ENCODE measurements at places on chromosomes 7 and 10.

DNA sequence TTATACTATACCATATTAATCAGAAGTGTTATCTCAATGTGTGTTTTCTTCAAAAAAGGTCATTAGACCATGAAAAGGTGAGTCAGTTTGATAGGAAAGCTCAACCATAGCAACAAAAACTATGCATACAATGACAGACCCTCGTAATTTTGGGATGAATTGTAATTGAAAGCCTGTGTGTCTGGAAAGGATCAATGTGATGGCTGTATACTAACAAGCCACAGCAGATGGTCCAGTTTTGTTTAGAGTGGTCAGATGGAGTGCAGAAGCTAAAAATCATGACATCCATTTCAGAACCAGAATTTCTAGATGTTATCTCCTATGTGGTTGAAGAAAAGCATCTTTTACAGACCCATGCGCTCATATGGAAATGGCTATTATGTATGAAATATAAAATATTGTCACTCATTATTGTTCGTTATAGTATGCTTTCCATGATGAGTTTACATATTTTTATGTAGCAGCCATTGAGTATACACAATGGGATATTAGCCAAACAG is 88.3 kb upstream of the CNTNAP2 start:
- no peak for DNase-seq

DNA sequence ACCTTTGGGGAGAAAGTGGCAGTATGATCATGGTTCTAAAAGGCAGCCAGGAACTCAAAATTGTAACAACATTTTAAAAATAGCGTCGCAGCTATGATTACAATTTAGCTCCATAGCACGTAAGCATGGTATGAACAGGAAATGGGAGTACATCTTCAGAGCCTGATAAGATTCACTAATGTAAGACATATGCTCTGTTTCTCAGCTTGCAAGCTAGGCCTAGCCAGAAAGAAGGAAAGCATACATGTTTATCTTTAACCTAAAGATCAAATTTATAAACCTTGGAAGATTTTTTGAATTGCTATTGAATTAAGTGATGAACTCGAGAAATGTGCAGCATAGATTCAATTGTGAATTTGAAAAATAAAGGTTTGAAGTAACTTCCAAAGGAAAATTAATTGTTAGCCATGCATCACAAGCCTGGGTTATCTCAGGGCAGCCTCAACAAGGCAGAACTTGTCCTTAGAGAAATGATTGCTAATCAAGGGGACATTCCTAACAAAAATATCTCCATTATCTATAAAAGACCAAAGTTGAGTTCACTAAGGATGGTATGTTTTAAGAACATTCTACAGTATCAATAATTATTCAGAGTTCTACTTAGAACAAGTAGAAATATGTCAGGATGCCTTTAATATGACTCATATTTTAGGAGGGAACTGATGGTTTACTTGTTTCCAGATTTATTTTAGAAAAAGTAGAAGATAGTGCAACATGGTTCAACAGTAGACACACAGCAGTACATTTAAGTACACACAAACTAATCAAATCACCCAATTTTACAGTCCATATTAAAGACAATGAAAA is 38.8 kb upstream of the SEPTIN7 start:
- no peak for DNase-seq

DNA sequence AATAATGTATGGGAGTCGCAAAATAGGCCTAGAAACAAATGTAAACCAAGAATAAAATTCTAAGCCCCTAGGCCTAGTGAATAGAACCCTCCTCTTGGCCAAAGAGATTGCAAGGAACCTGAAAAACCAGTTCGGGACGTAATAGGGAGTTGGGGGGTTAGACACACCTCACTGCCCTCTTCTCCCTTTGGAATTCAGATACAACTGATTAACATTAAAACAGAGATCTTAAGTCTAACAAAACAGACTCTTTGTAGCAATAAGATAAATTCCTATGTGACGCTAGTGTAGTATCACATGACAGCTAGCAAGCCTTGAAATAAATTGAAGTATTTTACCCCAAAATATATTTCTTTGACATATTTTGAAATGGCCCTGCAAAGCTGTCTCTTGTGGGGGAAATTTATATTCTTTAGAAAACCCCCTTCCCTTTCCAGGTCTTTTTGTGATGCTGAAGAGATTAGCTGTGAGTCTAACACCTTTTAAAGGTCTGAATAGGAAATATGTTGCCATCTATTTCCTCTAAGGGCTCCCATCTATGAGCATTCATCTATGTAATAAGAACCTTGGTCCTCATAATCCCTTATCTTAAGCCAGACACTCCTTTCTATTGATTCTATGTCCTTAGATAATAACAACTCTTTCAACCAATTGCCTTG is 623.4 kb upstream of the NRG3 start:
- no peak for DNase-seq

- DNase-seq, result peak; percentile 62
Observed at GRCh38 chr7:110973196-110973990, 117.5 kb upstream of the LRRN3 start.

DNA sequence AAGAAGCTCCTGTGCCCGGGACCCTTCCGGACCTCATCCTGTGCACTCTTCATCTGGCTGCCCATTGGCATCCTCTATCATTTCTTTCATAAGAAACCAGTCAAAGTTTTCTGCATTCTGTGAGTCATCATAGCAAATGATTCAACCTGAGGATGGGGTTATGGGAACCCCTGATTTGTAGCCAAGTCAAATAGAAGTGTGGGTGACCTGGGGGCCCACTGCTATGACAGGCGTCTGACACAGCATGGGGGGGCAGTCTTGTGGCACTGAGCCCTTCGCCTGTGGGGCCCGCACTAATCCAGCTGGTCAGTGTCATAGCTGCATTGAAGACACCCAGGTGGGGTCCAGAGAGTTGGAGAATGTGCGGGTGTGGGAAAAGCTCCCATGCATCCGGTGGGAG is 230.4 kb downstream of the USP6NL start:
- no peak for DNase-seq

DNA sequence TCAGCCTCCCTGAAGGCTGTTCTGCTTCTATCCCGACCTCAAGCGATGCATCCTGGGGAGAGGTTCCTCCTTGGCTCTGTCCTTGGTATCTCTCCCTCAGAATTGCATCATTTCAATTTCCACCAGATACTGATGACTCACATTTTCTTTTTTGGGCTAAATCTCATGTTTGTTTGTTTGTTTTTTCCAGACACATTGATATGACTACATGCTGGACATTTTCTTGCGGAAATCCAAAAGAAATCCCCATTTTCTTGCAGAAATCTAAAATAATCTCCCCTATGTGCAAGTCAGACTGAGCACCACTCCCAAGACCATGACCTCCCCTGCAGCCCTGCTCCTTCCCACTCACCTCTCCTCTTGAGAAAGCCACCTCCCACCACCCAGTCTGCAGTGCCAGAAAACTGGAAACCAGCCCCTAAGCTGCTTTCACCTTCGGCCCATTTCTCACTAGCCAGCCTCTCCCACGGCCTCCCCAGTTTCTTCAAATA is 260.2 kb upstream of the PRKCQ start:
- DNase-seq, result no peak

DNA sequence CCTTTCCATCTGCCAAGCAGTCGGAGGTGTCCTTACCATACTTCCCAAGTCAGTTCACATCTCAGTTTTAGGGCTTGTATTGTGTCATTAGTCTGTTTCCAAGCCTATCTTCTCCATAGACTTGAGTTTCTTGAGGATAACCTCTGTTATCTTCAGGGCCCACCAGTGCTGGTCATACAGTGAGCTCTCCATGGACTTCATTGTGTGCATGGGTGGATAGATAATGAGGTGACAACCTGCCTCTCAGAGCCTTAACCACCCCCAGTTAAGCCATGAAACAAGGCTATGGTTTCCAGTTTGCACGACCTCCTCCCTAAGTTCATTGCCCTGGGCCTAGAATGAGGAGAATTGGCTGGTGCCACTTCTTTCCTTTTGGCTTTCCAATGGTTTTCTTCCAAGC is 38.5 kb upstream of the WAC start:
- DNase-seq, result no peak

DNA sequence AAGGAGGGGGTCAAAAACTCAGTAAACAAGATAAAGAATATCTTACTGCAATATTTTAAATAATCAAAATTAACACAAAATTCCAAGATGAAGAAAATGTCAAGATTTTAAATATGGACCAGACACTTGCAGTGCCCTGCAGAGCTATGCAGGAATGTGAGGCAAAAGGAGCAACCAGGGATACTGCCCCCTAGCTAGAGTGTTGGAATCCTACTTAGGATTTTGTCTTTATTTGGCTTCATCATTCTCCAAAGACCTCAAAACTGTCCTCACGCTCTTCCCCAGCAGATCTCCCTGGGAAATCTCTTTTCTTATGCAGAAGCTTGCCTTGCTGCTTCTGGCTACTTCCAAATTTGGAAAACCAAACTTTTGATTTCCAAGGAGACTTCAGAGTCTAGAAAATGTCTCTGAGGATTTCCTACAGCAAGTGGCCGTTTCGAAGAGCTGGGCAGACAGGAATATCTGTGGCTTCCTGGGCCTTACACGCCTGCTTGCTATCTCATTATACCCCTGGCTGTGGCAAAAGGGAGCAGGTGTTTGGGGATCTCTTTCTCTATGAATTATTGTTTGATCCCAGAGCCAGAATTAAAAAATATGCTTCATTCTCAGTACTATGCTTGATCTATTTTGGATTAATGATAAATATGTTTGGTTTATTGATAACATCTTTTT is 232.2 kb upstream of the BMPER start:
- DNase-seq, result no peak

DNA sequence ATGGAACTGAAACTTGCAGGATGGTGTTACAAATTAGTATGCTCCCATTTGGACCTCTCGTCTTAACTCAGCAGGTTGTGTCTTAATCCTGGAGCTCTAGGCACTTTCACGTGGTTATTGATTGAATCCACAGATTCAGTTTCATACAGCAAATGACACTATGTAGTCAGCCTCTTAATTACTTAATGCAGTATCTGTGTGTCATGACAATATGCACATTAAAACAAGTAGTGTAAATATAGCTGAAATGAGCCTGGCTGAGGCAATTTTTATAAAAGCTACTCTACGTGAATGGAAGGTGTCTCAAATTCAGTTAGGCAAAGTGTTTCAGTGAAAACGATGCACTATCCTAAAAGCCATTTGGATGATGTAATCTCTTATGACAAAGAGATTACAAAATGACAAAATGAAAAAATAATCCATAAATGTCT is 86.8 kb downstream of the CD36 start:
- DNase-seq, result no peak

DNA sequence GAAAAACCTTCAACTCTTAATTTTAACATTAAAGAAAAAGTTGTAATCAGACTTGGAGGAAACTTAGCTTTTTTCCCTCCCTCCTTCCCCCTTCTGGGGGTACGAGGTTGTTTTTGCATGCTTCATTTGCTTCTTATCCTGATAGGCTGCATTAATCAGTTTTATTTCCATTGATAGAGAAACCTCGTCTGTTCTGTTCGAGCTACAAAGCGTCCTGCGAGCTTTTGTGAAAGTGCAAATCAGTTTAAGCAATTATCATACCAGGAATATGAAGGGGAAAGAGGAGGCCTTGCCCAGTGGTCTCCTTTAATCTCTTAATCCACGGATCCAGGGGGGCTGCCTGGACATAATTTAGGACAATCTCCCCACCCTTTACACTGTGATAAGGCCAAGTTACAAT is 7.5 kb downstream of the EMX2 start:
- no peak for DNase-seq

GRCh38 chr10:62062752-62063512 is 161.4 kb downstream of the ARID5B start:
- DNase-seq, result no peak

DNA sequence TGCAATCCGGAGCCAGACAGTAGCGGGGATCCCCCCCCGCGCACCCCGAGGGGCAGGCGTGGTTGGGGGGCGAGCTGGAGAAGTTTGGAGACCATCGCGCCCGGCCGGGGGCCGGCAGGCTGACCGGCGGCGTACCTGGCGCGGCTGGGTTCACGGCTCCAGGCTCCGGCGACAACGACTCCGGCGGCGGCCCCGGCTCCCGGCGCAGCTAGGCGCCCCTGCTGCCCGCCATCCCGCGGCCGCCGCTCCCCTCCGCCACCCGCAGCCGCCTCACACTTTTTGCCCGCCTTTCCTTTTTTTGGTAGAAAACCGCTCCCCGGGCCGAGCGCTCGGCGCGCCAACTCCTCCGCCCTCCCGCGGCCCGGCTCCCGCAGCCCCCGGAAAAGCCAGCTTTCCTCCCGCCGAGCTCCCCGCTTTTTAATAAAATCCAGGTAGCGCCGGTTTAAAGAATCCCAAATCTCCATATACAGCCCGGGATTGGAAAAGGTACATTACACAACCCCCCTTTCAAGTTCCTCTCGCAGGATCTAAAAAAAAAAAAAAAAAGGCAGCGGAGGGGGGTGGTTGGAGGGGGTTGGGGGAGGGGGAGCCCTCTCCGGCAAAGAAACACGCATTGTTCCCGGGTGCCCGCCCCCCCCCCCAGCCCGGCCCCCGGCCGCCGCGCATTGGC is at the start of gene TNRC18:
Gene TNRC18, minus strand, starts transcription at position 529 of the 670 bp plus-strand sequence. CDS start 2,588 bp downstream, outside the sequence.
- DNase-seq, result no peak

GRCh38 chr7:37054624-37055241 is 330.4 kb upstream of the AOAH start:
- no peak for DNase-seq

DNA sequence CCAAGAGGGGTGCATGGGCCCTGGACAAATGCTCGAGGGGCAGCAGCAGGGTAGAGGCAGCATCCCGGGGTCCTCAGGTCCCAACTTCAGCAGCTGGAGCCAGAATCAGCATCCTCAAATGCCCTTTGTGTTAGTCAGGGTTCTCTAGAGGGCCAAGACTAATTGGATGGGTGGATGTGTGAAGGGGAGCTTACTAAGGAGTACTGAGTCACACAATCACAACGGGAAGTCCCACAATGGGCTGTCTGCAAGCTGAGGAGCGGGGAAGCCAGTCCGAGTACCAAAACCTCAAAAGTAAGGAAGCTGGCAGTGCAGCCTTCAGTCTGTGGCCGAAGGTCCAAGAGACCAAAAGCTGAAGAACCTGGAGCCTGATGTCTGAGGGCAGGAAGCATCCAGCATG is 162.9 kb upstream of the TCERG1L start:
- no peak for DNase-seq

DNA sequence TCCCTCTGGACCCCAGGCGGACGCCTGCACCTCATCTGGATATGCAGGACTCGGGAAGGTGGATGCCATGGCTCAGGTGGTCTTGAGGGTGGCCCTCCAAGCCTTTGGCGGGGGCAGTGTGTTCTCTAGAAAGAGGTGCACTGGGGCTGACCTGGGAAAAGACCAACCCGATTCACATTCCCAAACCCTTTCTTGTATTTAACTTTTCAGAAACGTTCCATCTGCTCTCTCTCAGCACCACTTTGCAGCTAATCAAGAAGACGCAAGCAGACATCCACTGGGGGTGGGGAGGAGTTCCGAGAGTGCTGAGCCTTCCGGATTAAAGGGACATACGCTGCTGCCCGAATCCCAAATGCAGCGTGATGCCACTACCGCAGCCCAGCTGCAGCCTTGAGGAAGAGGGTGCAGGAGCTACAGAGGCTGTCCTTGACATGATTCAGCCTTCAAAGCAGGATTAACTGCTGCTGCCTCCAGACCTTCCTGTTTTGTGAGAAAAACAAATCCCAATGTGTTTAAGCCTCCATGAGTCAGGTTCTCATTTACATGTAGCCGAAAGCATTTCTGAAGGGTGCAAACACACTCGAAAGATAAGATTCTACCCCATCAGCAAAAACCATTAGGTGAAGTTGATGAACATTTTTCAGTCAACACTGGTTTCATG is 39.9 kb downstream of the RBM17 start:
- no peak for DNase-seq

- DNase-seq, result peak; percentile 49
Observed at GRCh38 chr7:129122751-129123509, 21.6 kb upstream of the TSPAN33 start.
